Thyroid gland (tissue), 4 donors: ENCODE measurements at places on chromosomes 3 and 15. TPM values are rescaled to one million over a fixed set of nuclear protein-coding genes. Genes with fewer than 3 reads are reported as not detected.

The MGLL gene
- 24.3 TPM for total RNA-seq

The TMEM39A gene
- total RNA-seq, result 56.1 TPM

GRCh38 chr3:21502656-21503055, 248.4 kb downstream of the ZNF385D start:
- H3K4me1 ChIP-seq, result no peaks in the 10 kb centered on the region
- H3K36me3 ChIP-seq, result no peaks in the 10 kb centered on the region
- H3K27ac ChIP-seq, result no peak overlapping the region
- no peak overlapping the region for H3K4me3 ChIP-seq
- no peaks in the 10 kb centered on the region for H3K27me3 ChIP-seq

DNA sequence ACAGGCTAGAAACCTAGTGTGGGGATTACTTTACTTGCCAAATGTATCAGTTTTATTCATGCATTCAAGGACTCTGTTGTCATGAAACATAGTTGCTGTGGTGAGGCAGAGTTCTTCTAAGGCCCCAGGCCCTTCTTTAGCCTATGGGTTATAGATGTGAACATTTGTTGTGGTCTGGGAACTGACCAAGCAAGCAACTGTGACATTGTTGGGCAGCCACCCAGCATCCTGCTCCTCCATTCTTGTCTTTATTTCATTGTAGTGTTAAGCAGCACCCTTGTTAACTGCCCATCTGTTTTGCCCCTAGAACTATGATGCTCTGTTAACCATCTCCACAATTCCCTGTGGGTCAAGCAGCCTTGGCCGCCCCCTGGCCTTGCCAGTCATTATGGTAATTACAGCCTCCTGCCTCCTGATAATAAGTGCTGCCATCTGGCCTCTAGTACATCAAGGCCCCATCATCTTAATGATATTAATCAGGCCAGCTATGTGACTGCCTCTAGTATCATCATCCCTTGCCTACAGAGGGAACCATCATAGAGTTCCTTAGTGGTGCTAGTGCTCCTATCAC, 12.2 kb upstream of the IFT57 start:
- H3K27ac ChIP-seq, result no peak overlapping the region
- no peaks in the 10 kb centered on the region for H3K27me3 ChIP-seq
- DNase-seq, result no peak

The ADIPOQ gene
- total RNA-seq, result 6.8 TPM

DNA sequence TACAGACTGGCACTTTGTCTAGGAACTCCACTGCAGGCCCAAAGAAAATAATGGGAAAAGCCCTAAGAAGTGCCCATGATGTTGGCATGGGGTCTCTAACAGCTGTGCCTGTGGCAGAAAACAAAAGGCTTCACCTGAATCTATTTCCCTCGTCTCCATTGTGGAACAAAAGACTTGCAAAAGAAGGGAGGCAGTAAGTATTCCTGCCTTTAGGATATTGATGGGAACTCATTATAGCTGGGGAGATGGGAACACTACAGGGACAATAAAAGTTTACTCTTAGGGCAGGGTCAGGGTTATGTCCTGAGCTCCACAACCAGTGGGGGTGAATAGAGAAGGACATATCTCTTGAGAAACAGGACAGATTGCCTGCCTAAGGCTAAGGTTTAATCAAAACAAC, 930.6 kb upstream of the EPHA6 start:
- DNase-seq, result no peak
- no peaks in the 10 kb centered on the region for H3K27me3 ChIP-seq
- no peaks in the 10 kb centered on the region for H3K36me3 ChIP-seq
- H3K4me3 ChIP-seq, result no peak overlapping the region

The SYNM gene
- total RNA-seq, result 14.8 TPM

DNA sequence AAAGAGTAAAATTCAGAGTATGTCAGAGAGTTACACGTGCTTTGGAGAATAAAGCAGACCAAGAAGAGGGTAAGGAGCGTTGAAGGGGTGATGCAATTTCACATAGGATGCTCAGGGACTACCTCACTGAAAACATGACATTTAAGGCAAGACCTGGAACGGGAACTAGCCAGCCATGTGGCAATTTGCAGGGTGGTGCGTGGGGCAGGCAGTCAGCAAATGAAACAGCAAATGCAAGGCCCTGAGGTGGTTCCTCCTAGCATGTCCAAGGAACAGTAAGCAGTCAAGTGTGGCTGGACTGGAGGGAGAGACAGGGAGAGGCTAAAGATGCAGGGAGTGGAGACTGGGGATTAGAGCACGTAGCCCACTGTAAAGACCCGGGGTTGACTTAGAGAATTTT, 146.1 kb upstream of the LPP start:
- DNase-seq, result no peak
- H3K36me3 ChIP-seq, result no peaks in the 10 kb centered on the region
- no peak overlapping the region for H3K27ac ChIP-seq
- no peaks in the 10 kb centered on the region for H3K27me3 ChIP-seq

The FANCD2OS gene
- total RNA-seq, result not detected

DNA sequence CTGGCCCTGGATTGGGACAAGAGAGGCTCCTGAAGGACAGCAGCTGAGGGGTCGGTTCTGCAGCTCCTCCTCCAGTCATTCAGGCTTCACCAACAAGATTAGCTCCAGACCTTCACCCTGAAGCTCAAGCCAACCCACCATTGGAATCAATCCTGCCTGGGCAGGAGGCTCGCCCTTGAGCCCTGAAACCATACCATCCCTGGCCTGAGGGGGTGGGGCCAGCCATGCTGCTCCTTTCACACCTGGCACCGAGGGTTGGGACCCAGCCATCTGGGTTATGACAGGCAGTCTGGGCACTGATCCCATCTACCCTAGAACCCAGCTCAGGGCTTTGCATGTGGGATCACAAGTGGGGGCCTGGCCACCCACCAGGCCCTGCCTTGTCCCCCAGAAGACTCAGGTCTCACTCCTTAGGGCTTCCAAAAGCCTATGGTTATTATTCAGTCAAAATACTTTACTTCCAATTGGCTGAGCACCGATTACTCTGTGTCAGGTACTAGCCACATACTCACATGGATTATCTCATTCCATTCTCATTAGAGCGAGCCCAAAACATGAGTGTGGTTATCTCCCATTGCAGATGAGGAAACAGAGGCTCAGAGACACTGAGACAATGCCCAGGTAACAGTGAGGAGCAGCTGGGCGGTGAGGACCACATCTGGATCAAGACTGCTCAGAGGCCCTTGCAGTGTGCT, 3.1 kb downstream of the ABHD14B start:
- H3K27ac ChIP-seq, result no peak overlapping the region
- H3K4me3 ChIP-seq, result no peak overlapping the region
- peaks cover 35% of the 10 kb centered on the region for H3K4me1 ChIP-seq
- no peaks in the 10 kb centered on the region for H3K36me3 ChIP-seq

GRCh38 chr3:138987181-138987580, 18.9 kb downstream of the PRR23A start:
- H3K4me1 ChIP-seq, result no peaks in the 10 kb centered on the region
- DNase-seq, result no peak
- H3K4me3 ChIP-seq, result no peak overlapping the region
- H3K27ac ChIP-seq, result no peak overlapping the region
- H3K36me3 ChIP-seq, result no peaks in the 10 kb centered on the region
- H3K27me3 ChIP-seq, result no peaks in the 10 kb centered on the region

DNA sequence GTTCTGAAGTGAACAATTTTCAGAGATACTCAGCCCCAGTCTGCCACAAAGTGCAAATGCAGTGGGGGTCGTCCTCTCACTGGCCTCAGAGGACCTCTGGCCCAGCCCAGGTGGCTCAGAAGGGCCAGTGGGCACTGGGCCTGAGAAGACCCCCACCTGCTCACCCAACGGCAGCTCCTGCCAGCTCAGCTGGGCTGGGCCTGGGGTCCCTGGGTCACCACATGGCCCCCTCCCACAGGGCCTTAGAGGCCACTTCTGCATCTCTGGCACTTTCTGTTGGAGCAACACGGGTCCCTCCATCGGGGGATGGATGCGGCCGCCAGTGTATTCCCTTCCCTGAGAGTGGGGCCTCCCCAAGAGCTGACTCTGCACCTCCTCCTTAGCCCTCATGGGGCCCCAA, 262.7 kb upstream of the KCNH8 start:
- H3K4me1 ChIP-seq, result peaks cover 4% of the 10 kb centered on the region
- no peaks in the 10 kb centered on the region for H3K36me3 ChIP-seq

- H3K4me1 ChIP-seq, result no peaks in the 10 kb centered on the region
- no peak overlapping the region for H3K27ac ChIP-seq
- H3K36me3 ChIP-seq, result no peaks in the 10 kb centered on the region
- H3K27me3 ChIP-seq, result no peaks in the 10 kb centered on the region
These were observed 145.2 kb downstream of the P3H2 start for GRCh38 chr3:189975391-189975990.

The GOLGA6A gene
- total RNA-seq, result 0.22 TPM

DNA sequence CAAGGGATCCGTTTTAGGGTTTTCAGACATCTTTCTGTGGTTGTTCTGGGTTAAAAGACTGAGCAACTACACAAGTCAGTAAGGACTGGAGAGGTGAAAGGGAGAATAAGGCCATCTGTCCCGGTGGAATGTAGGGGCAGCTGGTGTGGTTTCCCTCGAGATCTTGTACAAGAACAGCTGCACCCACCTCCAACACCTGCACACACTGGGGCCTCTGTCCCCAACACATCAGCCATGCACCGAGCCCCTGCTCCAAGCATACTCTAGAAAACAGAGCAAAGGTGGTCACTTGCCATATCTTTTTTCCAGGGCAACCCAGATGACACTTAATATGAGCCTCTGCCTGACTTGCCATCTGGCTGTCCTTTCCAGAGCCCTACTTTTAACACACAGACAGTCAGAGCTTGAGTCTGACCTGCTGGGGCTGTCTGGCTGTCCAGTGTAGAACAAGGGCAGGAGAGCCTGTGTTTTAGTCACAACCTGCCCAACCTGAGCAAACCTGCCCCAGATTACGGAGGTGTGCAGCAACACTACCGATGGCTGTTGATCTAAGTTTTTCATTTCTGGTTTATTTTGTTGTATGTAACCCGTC, 12.2 kb downstream of the MAN2A2 start:
- H3K4me1 ChIP-seq, result no peaks in the 10 kb centered on the region
- no peak for DNase-seq
- no peak overlapping the region for H3K4me3 ChIP-seq
- peaks cover 98% of the 10 kb centered on the region for H3K36me3 ChIP-seq
- no peaks in the 10 kb centered on the region for H3K27me3 ChIP-seq

DNA sequence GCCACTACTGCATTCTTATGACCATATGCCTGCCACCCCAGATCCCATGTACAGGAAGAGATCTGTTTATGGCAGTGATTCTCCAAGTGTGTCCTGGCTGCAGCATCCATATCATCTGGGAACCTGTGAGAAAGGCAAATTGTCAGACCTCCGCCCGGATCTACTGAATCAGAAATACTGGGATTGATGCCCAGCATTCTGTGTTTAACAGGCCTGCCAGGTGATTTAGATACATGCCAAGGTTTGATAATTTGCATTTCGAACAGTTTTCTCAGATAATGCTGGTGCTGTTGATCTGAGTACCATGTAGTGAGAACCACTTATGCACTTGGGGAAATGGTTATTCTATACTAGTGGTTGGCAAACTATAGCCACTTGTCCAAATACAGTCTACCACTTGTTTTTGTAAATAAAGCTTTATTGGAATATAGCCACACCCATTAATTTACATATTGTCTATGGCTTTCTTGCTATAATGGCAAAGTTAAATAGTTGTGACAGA, 165.4 kb downstream of the SSR3 start:
- no peaks in the 10 kb centered on the region for H3K36me3 ChIP-seq
- peak overlapping the region; percentile 92 for H3K27ac ChIP-seq

The C3orf20 gene
- total RNA-seq, result not detected

The MORC1 gene
- total RNA-seq, result not detected

The ZDHHC23 gene
- total RNA-seq, result 31.1 TPM

- no peaks in the 10 kb centered on the region for H3K27me3 ChIP-seq
- H3K27ac ChIP-seq, result no peak overlapping the region
- peaks cover 17% of the 10 kb centered on the region for H3K4me1 ChIP-seq
- no peak for DNase-seq
These were observed 9.4 kb downstream of the SPTBN5 start for GRCh38 chr15:41884458-41884857.

- no peak within 1 kb of the TSS for H3K4me3 ChIP-seq
- no peaks in the 10 kb centered on the region for H3K27me3 ChIP-seq
- peak within 1 kb of the TSS; percentile 28 for H3K27ac ChIP-seq
- no peaks in the 10 kb centered on the region for H3K36me3 ChIP-seq
- H3K4me1 ChIP-seq, result peaks cover 27% of the 10 kb centered on the region
- DNase-seq, result peak; percentile 94
These were observed at the start of gene PAK6 for GRCh38 chr15:40238532-40239403. Gene PAK6, plus strand, starts transcription at chr15:40239063. Its CDS starts 25,723 bp downstream, at chr15:40264786.

GRCh38 chr15:67335534-67336222, 81.1 kb downstream of the IQCH start:
- no peak for DNase-seq
- no peak overlapping the region for H3K4me3 ChIP-seq
- H3K27ac ChIP-seq, result no peak overlapping the region

DNA sequence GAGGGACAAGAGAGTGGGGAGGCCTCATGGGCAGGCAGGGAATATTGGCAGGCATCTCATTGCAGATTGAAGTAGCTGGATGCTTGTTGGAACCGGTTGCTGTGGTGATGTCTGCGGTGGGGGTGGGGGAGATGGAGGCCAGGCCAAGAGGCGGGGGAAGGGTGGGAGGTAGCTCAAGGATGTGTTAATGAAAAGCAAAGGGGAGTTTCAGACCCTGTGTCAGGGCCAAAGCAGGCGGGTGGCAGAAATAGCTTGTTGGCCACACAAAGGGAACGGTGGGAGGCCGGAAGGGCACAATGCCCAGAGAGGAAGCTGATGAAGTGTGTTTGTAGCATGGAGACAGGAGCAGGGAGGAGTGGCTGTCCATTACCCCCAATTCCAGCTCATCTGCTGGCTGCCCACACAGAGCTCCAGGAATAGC, 28.0 kb downstream of the CCDC33 start:
- no peaks in the 10 kb centered on the region for H3K27me3 ChIP-seq
- peaks cover 27% of the 10 kb centered on the region for H3K4me1 ChIP-seq
- H3K36me3 ChIP-seq, result no peaks in the 10 kb centered on the region
- H3K4me3 ChIP-seq, result no peak overlapping the region

GRCh38 chr15:101115393-101115785, 136.5 kb downstream of the CHSY1 start:
- no peaks in the 10 kb centered on the region for H3K36me3 ChIP-seq
- no peak overlapping the region for H3K27ac ChIP-seq
- peaks cover 8% of the 10 kb centered on the region for H3K4me1 ChIP-seq
- no peak overlapping the region for H3K4me3 ChIP-seq
- no peak for DNase-seq
- H3K27me3 ChIP-seq, result no peaks in the 10 kb centered on the region

DNA sequence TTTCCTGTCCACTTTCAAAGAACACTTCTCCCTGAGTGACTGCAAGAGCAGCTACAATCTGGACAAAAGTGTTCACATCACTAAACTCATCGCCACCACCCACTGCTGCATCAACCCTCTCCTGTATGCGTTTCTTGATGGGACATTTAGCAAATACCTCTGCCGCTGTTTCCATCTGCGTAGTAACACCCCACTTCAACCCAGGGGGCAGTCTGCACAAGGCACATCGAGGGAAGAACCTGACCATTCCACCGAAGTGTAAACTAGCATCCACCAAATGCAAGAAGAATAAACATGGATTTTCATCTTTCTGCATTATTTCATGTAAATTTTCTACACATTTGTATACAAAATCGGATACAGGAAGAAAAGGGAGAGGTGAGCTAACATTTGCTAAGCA, 1.8 kb downstream of the CCRL2 start:
- DNase-seq, result no peak
- H3K36me3 ChIP-seq, result no peaks in the 10 kb centered on the region
- H3K27ac ChIP-seq, result no peak overlapping the region
- no peak overlapping the region for H3K4me3 ChIP-seq
